ENCODE measurements at places on chromosomes 5 and 9.
A peak's percentile ranks its signal among the peaks of the same experiment; 100 is the strongest.

GRCh38 chr9:136328011-136328621 lies 777 bp downstream of the GPSM1 start:
- no peak for DNase-seq

DNA sequence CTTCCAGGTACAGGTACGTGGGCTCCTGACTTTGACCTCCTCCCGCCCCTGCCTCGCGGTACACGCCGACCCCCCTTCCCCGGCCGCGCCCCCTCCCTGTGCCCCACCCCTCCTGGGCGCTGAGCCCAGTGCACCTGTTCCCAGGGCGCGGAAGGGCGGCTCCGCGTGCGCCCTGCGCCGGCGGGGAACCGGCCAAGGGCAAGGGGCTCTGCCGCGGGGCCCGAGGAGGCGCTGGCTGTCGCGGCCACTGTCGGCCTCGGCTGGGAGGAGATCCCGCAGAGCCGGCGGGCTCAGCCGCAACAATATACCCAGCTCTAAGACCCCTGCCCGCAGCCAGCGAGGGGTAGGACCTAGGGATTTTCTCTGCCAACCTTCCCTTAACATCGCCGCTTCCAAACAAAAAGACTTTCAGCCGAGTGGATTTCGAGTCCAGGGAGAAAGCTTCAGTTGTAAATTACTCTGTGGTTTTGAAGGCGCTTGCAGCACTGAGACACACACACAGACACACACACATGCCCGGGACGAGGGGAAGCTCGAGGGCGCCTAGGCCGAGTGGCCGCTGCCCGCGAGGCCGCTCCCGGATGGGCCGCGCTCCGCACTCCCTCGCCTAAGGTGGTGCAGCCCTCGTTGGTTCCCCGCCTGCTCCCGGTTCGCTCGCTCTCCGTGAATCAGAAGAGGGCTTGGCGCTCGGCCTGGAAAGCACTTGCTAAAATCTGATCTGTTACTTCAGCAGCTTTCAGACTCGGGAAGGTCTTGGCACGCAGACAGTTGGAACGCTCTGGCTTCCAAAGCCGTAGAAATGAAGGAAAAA lies 1.2 kb downstream of the FGF18 start:
- DNase-seq, result no peak

GRCh38 chr5:126811515-126812198 lies 34.7 kb downstream of the LMNB1 start:
- peak; percentile 74 for DNase-seq

DNA sequence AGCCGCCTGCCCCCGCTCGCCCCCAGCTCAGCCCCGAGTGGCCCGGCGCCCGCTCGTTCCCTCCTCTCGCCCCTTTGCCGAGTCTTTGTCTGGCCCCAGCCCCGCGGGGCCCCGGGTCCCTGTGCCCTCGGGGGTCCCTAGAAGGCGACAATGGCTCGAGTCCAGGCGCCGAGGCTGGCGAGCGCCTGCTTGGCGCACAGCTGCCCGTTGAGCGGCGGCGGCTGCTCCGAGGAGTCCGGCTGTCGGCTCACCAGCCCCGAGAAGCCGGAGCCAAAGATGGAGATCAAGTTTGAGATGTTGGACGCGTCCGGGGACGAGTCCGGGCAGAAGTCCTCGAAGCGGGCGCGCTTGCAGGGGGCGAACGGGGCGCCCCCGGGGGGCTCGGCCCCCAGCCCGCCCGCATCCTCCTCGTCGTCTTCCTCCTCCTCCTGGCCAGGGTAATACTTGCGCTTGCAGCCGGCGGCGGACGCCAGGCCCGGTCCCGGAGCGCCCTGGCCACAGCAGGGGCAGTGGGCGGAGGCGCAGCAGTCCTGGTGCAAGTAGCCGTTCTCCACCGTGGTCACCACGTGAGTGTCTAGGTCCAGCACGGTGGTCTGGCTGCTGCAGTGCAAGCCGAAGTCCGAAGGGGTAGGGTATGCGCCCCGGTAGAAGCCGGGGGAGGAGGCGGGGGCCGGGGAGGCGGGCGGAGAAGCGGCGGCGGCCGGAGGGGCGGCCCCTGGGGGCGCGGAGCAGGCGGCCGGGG lies 1.2 kb downstream of the IER5L start:
- peak; percentile 1 for DNase-seq

- no peak for DNase-seq
Measured at GRCh38 chr9:5486988-5487387, 23.3 kb upstream of the PDCD1LG2 start.

DNA sequence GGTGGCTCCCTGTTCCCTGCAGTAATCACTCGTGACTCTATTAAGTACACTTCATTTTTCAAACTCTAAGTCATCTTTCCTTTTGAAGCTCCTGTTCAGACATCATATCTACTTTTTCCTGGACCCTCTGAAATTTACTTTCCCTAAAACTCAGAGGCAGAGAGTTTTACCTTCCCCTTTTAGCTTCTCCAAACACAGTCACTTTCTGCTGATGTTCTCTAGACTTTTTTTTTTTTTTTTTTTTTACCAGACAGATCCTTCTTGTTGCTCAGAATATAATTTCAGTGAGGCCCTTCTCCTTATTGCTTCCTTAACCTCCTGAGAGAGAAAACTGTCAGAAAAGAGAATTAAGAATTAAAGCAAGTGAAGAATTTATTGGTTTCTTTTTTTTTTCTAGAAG lies 86.6 kb upstream of the LRRTM2 start:
- no peak for DNase-seq

GRCh38 chr9:35948901-35949318 lies 9.0 kb downstream of the OR2S2 start:
- DNase-seq, result no peak

- no peak for DNase-seq
Measured at GRCh38 chr5:54186912-54187445, 123.4 kb downstream of the ARL15 start.

DNA sequence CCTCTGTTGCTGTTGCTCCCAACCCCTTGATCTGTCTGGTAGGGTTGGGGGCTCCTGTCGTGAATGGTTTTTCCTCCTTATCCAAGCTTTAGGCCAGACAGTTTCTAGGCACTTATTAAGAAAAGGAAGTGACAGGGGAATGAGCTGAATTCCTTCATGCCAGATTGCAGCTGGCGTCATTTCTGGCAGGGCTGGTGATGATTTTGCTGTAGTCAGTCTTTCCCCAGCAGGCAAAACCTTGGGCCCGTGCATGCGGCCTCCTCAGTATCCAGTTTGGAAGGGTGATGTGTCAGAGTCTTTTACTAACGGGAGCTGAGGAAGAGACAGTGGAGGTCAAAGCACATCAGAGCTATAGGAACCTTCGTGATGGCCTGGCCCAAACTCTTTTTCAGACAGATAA lies 58.8 kb downstream of the COL27A1 start:
- no peak for DNase-seq

DNA sequence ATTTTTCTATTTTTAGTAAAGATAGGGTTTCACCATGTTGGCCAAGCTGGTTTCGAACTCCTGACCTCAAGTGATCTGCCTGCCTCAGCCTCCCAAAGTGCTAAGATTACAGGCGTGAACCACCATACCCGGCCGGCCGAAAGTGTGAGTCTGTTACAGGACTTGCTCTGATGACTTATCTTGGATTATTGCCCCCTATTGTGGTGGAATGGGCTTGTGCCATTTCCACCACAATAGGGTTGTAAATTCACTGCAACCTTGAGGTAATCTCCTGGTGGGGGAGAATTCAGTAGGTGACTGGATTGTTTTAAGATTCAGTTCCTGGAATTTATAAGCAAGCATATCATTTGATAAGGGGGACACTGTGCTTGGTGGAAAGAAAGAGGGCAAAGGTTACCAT lies 15.0 kb upstream of the HMGCR start:
- no peak for DNase-seq

DNA sequence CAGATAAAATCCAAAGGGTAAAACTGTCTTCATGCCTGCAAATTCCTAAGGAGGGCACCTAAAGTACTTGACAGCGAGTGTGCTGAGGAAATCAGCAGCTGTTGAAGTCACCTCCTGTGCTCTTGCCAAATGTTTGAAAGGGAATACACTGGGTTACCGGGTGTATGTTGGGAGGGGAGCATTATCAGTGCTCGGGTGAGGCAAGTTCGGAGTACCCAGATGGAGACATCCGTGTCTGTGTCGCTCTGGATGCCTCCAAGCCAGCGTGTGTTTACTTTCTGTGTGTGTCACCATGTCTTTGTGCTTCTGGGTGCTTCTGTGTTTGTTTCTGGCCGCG lies 727 bp upstream of the ADRB2 start:
- DNase-seq, result no peak

DNA sequence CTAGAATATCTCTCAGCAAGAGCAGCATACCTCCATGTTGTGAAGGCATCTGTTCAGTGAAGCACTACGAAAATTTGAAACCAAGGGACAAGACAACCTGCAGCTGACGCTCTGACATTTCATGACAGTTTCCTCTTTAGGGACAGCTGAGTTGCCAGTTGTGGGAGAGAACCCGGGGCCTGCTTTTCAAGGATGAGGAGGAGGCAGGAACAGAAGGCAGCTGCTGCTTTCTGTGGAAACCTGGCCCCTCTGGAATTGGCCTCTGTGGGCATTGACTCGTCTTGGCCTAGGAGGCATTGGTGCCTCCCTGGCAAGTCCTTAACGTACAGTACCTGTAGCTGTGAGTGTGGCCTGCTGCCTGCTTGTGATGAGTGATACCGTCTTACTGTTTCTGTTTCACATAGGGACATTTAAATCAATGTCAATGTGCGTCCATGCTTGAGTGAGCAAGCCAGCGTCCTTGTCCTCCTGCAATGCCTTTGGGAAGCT lies 21.6 kb downstream of the SLC46A2 start:
- no peak for DNase-seq

- no peak for DNase-seq
Measured at GRCh38 chr9:22142671-22143070, 133.6 kb upstream of the CDKN2B start.

GRCh38 chr9:137556069-137556838 lies 4.6 kb downstream of the MRPL41 start:
- no peak for DNase-seq

GRCh38 chr9:104950838-104951237 lies 22.9 kb upstream of the ABCA1 start:
- no peak for DNase-seq

DNA sequence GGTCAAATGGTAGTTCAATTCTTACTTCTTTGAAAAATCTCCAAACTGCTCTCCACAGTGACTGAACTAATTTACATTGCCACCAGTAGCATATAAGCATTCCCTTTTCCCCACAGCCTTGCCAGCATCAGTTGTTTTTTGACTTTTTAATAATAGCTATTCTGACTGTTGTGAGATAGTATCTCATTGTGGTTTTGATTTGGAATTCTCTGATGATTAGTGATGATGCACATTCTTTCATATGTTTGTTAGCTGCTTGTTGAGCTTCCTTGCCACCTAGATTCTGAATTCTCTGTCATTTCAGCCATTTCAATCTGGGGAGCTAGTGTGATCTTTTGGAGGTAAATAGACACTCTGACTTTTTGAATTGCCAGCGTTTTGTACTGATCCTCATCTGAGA lies 24.0 kb downstream of the CDK20 start:
- DNase-seq, result no peak

DNA sequence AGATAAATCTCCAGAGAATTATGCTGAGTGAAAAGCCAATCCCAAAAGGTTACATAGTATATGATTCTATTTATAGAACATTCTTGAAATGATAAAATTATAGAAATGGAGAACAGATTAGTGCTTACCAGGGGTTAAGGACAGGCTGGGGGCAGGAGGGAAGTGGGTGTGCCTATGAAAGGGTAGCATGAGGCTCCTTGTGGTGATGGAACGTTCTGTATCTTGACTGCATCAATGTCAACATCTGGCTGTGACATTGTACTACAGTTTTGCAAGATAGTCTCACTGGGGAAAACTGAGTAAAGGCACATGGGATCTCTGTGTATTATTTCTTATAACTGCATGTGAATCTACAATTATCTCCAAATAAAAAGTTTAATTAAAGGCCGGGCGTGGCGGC lies 22.3 kb downstream of the ORM2 start:
- no peak for DNase-seq

DNA sequence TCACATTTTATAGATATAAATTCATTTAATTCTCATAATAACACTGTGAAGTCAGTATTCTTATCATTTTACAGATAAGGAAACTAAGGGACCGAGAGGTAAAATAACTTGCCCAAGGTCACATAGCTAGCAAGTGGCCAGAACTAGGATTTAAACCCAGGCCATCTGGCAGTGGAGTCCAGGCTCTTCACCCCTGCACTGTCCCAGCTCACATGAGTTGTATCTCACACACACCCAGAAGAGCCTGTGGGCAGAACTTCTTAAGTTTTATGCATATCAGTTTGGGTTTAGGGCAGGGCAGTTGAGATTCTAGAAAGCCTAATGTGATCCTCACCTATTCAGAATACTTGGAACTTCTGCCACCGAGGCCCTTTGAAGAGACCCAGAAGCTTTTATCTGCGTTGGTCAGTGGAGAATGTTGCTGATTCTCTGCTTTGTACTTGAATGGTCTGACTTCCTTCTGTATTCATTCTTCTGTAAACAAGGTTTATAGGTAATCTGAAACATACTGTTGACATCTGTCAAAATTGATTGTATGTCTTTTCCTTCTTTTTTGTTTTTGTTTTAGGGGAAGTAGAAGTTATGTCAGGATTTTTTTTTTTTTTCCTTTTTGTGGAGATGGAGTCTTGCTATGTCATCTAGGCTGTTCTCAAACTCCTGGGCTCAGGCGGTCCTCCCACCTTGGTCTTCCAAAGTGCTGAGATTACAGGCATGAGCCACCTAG lies 75.8 kb downstream of the KIAA1958 start:
- no peak for DNase-seq

- DNase-seq, result no peak
Measured at GRCh38 chr5:180540050-180540694, 46.0 kb downstream of the CNOT6 start.

- DNase-seq, result no peak
Measured at GRCh38 chr9:84858364-84858763, 188.8 kb downstream of the NTRK2 start.

GRCh38 chr9:127197861-127198430 lies 66.6 kb upstream of the GARNL3 start:
- no peak for DNase-seq

DNA sequence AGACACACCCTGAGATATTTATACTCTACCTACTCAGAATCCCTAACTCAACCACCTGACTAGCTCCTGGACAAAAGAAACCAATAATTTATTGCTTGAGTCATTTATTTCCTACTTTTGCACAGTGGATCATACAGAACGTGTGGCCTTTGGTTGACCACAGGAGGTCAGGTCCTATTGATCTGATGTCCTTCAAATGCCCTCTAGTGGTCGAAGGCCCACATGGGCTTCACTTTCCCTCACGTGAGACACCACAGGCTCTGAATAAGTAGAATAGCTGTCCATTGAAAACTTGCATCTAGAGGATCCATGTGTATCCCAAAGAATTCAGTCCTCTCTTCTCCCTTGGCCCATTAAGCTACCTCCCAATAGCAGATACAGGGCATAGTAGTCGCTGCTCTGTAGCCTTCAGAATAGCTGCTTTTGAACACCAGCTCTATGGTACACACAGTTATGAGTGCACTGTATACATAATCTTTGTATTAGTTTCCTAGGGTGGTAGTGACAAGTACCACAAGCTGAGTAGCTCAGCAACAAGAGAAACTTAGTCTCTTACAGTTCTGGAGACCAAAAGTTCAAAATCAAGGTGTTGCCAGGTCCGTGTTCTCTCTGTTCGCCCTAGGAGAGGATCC lies 177.6 kb upstream of the SMARCA2 start:
- peak; percentile 4 for DNase-seq
